CD4-positive, alpha-beta T cell treated with Interleukin-6 at 100 ng/mL for 8 hours (primary cell): ENCODE measurements at places on chromosomes 5 and 9.

DNA sequence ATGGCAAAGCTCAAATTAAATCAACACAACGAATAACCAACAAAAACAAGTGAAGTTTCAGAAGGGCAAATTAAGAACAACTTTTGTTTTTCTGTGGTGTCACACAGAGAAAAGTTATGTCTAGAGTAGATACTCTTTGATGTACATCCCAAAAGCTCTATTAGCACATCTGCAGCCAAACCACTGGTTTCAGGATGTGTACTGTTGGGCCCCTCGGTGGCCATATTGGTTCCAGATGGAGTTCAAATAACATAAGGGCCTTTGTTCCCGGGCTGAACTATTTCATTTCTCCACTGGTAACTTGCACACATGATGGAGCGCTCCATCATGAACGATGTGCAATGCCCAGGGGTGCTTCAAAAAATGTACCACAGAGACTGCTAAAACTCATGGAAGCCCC is 126.1 kb downstream of the SEMA5A start:
- DNase-seq, result no peak

- DNase-seq, result no peak
Measured at GRCh38 chr5:168214071-168214470, 77.4 kb upstream of the WWC1 start.

- no peak for DNase-seq
Measured at GRCh38 chr5:148790545-148791333, 35.7 kb upstream of the ADRB2 start.

GRCh38 chr5:82622711-82623514 is 344.8 kb upstream of the RPS23 start:
- no peak for DNase-seq

GRCh38 chr9:98978231-98978681 is 34.5 kb downstream of the COL15A1 start:
- DNase-seq, result no peak

GRCh38 chr9:17648516-17648915 is 69.7 kb downstream of the SH3GL2 start:
- no peak for DNase-seq

- no peak for DNase-seq
Measured at GRCh38 chr5:139335811-139336210, 5.8 kb upstream of the PAIP2 start.

DNA sequence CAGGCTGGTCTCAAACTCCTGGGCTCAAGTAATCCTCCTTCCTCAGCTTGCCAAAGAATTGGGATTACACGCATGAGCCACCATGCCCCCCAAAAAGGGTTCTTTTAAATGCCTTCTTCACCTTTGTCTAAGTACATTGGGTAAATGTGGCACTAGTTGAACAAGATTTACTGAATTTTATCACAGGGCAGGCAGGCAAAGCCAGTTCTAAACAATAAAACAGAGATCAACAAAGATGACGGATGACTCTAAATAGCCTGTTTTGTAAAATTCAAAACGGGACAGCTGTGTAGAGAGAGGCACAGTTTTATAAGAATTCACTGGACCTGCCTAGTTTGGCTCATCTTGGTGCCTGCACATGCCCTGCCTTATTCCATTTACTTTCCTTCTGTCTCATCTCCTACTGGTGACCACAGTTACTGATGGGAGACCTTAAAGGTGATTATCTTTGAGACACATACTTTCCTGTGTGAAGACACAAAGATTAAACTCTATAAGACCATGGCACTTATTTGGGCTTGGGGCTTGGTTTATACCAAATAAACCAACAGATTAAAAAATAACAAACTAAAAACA is 149.6 kb upstream of the DMRT1 start:
- DNase-seq, result no peak

DNA sequence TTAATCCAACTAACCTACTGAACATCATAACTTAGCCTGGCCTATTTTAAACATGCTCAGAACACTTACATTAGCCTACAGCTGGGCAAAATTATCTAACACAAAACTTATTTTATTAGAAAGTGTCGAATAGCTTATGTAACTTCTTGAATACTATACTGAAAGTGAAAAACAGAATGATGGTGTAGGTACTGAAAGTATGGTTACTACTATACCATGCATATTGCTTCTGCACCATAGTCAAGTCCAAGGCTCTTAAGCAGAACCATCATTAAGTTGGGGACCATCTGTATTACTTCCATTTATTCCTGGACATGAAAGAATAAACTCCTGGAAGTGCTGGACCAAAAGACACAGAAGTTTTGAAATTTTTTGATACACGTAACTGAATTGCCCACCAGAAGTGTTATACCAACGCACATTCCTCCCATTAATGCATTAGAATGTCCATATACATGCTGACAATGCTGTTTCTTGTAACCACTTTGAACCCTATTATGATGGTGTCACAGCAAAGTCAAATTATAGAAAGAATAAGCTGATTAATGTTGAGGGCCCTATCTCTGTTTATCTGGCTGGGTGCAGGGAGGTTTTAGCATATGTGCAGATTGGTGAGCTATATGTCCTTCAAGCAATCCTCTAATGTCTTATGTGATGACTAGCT is 375.7 kb downstream of the ACTL7B start:
- DNase-seq, result no peak

DNA sequence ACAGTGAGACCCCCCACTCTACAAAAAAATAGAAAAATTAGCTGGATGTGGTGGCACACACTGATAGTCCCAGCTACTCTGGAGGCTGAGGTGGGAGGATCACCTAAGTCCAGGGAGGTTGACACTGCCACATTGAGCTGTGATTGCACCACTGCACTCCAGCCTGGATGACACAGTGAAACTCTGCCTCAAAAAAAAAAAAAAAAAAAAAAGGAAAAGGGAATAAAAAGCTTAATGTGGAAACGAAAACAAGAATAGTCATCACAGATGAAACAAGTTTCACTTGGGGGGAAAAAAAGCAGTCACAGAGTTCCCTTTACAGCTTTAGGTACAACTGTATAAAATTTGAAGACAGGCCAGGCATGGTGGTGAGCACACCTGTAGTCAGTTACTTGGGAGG is 84.2 kb downstream of the FNBP1 start:
- DNase-seq, result no peak

DNA sequence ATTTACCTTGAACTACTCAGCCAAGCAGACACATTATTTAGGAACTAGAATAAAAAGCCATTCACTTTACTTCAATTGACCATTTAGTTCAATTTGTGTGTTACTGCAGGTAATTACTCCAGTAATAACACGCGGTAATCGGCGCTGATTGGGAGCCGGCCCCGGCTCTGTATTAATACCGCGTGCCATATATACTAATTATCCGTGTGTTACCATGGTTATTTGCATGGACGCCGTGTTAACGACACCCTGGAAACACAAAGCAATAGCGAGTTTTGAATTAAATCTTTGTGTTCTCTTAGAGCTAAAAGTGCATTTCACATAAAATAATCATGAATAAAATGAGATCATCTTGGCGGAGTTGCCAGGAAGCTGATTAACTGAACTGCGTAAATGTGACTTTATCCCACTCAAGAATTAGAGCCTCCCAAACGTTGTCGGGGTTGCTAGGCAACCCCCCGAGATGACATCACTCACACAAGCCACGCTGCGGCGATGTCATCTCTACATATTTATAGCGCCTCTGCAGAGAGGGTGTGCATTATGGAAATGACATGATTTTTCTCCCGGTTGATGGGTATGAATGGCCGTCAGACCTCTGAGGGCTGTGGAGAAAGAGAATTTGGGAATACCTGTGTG is 41.4 kb upstream of the RNU6ATAC start:
- DNase-seq, result no peak

DNA sequence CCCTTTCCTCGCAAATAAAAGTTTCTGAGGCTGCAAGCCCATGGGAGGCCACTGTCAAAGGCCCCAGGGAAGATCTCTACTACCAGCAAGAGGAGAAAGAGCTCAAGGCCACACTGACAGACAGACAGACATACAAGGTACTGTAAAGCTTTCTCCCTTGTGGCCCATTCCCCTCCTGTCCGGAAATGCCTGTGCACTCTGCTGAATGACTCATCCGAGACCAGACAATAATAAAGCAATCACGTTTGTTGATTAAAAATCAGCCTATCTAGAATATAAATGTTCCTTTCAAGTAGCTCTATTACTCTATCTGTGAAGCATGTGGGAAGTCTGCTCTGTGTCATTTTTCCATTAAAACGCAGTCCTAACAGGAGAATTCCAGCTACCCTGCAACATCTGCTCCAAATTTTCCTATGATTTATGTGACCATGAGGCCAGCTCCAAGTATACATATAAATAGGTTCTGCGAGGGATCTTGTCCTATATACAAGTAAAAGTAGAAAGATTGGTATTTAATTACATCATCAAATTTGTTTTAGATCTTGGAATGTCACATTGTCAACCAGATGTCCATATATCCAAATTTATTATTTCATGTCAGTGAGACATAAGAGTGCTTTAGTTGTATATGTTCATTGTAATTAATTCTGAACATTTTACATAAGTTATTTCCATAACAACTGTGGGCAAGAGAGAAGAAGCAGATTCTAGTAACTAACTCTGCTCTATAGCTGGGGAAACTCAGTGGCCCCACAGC is 34.7 kb upstream of the TGFBI start:
- no peak for DNase-seq

DNA sequence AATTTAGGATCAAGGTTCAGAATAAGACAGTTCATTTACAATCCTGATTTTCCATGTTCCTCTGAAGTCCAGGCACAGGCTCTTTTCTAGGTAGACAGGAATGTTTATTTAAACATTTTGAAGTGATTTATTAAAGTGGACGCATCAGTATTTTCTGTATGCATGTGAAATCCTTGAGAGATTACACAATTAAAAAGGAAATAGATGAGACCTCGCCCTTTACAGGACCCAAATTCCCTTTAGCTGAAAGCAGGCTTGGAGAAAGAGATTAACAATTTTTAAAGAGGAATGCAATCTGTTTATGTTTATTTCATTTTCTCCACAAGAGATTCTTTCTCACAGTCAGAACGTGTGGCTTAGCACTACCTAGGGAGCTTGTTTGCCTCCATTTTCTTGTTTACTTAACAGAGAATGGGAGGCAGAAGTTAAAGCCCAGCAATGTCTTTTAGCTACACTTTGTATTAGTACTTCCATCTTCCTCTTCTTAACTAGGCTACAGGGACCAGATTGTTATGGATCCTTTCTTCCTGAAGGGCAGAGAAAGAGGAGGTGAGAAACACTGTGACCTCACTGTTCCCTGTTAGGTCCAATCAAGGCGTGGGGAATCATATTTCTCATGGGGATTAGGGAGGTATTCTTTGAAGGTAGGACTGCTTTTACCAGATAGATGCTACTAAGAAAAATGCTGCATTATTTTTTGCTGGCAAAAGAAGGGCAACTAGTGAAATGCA is 416.0 kb downstream of the SH3GL2 start:
- no peak for DNase-seq

- DNase-seq, result no peak
Measured at GRCh38 chr9:131197160-131197911, 72.0 kb downstream of the NUP214 start.

DNA sequence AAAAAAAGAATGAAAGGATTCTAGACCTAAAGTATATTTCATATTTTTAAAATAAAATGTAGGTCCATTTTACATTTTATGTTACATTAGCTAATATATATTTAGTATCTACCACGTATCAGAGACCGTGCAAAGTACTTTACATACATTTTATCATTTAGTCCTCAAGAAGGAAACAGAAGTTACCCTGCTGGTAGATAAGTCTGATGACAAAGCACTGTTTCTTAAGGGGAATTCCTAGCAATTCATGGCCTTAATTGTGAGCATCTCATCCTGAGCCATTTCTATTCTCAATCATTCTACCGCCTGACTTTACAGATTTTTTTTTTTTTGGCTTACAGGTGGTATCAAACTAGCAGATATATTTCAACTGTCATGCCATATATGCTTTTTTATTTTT is 367.7 kb downstream of the PRELID2 start:
- no peak for DNase-seq

GRCh38 chr9:129111528-129112151 is 425 bp downstream of the PTPA start:
- no peak for DNase-seq

GRCh38 chr5:33311893-33312292 is 128.9 kb upstream of the TARS1 start:
- no peak for DNase-seq

GRCh38 chr9:16357828-16358227 is 512.6 kb downstream of the BNC2 start:
- DNase-seq, result no peak

DNA sequence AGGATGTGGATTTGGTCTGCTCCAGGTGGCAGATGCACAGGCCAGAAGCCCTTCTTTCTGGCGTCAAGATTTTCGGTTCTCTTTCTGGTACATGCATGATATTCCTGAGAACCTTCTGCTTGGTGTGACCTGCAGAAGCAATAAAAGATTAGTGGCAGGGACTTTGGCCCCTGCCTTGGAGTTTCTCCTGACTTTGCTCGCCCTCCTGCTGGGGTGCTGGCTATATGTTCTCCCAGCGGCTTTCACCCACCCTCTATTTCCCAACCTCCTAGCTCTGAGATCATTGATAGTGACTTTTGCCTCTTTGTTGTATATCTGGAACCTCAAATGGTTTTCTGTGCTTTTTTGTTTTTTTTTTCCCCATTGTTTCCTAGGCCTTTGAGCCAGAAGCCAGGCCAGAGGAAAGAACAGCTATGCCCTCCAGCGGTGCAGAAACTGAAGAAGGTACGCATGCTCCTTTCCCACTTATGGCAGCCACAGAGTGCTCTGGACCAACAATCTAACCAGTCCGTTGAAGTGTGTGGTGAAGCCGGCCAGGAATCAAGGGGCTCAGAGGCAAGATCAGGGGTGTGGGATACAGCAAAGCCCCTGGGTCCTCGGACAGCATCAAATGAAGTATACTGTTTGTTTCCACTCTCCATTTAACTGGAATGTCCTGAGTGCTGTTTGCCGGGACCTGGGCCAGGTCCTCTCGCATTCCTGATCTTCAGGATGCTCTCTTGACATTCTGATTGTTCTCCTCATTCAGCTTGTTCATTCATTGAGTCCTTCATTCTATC is 154.5 kb downstream of the ARHGEF28 start:
- DNase-seq, result no peak

- no peak for DNase-seq
Measured at GRCh38 chr9:20490246-20490834, 132.0 kb downstream of the MLLT3 start.

GRCh38 chr5:153987301-153987700 is 51.4 kb downstream of the FAM114A2 start:
- DNase-seq, result no peak

DNA sequence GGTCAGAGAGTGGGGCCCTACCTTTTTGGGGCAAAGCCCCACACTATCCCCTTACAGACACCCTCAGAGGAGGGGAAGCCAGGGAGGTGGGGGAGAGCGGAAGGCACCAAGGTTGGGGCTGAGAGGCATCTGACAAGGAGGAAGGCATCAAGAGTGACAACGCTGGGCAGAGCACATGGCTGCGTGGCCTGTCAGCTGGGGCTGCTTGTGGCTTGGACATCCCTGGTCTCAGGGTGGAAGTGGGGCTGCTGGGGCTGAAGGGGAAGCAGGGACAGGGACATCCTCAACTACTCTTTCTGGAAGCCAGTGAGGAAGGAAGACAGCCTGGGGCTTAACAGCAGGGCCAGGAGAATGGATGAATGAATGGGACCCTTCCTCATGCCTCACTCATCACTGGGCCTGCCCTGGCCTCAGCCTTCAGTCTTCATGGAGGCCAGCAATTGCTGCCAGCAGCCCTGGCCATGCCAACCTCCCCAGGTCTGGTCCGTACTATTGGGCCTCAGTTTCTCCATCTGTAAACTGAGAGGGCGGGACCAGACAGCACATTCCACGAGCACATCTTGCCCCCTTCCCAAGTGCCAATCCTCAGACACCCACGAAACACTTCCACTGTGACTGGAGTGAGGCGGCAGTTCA is 993 bp upstream of the RALGDS start:
- no peak for DNase-seq

- no peak for DNase-seq
Measured at GRCh38 chr5:135230251-135230925, 168.6 kb downstream of the MACROH2A1 start.

GRCh38 chr5:169352901-169353300 is 52.0 kb upstream of the SLIT3 start:
- no peak for DNase-seq
